ENCODE measurements at places on chromosomes 13 and 19.

GRCh38 chr19:34416021-34416545, 11.9 kb downstream of the PDCD2L start:
- no peak for DNase-seq

DNA sequence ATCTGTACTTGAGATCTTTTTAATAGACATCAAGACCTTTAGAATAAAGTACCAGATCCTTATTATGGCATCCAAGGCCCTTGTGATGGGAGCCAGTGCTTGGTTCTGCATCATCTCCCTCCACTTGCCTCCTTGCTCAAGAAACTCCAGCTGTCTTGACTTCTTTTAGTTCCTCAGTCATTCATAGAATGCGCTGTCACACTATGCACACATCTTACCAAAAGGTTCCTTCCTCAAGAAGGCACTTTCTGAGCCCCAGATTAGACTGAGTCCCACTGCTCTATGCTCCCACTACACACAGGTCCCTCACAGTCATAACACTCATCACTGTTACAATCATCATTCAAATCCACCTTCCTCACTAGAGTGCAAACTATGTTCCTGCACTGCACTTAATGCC, 57.8 kb upstream of the ITM2B start:
- DNase-seq = no peak

DNA sequence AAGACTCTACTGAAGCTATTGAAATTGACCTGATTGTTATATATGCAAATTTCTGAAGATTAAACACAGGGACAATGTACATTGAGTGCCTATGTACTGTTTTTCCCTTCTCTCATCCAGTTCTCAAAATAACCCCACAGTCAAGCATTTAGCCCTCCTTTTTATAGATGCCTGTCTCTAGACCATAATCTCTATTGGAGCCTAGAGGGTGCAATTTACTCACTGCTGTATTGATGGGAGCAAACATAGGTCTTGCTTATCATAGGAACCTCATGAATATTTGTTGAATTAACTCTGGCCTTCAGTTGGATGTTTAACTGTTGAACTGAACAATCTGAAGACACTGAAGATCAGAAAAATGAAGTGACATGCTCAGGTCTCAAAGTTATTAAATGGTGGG, 183.0 kb downstream of the RFC3 start:
- no peak for DNase-seq

- peak; percentile 98 for DNase-seq
Observed at GRCh38 chr19:8592231-8593009, 15.2 kb upstream of the MYO1F start.

DNA sequence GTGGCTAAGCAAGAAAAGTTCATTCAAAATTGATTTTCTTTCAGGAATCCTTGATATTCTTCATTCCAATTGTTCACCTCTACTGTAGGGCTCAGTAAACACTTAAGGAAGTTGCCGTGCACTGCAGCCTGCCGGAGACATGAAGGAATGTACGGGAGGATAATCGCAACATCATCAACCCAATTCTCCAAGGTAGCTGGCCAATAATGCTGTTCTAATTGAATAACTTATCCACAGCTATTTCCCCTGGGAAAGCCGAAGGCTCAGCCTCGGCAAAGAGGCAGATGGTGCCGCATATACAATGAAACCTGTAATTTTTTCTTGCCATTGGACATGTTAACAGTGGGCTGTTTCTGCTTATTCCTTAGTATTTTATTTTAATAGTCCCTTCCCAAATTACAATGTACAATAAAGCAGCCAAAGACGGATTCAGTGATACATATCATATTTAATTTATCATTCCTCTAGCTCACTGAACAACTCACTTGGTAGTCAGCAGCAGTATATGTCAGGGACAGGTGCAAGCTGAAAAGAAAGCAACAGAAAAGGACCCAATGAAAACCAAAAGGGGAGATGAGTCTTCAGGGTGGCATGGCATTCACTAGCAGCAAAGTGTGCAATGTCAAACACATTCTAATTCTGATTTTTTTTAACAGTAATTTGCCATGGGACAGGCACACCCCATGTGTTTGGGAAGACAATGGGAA, 420.5 kb upstream of the KLF12 start:
- DNase-seq = no peak

- no peak for DNase-seq
Observed at GRCh38 chr13:110323172-110323891, 16.2 kb downstream of the COL4A2 start.

DNA sequence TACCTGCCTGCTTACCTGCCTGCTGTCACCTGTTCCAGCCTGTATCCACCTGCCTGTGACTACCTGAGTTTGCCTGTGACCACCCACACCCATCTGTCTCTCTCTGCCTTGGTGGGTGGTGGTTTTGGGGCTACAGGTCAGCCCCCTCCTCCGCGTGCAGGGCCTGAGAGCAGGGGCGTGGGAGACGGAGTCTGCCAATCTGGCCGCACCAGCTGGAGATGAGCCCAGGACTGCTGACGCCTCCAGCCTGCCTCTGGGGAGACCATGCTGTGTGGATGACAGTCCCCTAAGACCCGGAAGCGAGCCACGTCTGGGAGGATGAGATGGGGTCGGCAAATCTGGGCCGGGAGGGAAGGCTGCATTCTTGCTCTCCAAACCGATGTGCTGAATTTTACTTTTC, 15.9 kb upstream of the KCTD15 start:
- DNase-seq = peak; percentile 11

DNA sequence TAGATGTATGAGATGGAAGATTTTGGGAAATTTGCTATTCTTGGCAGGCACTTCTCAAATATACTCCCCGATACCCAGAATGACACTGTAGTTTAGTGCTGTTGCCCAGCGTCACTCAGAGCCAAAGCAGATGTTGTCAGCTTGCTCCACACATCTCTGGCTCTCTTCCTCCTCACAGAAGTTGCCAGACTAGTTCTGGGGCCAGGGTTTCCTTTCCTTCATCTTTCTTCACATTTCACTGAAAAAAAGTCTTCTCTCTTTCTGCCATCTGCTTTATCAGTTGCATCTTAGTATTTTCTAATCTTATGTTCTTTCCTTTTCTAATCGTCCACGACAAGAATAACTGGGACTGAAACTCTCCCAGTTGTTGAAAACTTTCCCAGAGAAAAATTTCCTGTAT, 251.4 kb downstream of the RGCC start:
- DNase-seq = no peak

DNA sequence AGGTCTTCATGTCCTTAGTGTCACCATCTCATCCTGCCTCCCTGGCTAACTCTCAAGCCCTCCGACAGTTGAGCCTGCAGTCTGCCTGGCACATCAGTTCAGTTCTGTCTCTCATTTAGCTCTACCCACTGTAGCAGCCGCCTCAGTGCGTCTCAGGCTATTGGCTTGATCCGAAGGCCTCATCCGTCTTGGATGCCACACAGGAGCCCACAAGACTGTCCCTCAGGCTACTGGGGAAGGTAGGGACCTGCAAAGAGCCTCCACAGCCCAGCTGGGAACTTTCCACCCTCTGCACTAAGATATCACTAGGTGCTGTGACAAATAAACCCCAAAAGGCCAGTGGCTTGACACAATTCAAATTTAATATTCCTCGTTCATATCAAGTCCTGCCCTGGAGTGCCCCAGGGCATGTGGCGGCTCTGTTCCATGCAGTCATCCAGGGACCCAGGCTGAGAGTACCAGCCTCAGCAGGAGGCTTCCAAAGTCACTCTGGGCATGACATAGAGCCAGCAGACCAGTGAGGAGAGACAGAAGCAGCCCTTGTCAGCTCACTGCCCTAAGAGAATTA, 5.7 kb downstream of the VSTM2B start:
- DNase-seq = no peak

DNA sequence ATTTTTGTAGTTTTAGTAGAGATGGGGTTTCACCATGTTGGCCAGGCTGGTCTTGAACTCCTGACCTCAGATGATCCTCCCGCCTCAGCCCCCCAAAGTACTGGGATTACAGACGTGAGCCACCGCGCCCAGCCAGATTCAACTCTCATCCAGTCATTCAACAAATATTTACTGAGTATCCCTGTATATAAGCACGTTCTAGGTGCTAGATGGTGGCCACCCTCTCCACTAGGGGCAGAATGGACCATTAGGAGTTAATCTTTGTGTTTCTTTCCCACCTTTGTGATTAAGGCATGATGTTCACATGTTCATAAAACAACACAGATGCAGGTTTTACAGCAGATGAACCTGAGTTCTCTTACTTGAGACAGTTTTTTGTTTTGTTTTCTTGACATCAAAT, 7.3 kb downstream of the SHKBP1 start:
- DNase-seq = no peak

DNA sequence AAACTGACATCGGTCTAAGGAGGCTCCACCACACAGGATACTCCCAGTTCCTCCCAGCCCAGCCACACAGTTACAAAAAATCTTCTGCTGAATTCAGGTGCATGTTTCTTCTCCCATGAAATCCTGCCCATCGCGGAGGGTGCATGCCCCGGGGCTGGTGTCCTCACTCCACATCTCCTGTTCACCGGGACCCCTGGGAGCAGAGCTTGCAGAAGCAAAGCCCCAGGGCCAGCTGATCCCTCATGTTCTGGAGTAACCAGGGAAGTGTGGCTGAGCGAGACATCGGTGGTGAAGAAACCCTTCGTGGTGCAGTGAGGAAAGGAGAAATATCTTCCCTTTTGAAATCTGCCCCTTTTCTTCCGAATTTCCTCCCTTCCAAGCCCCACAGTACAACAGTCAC, 904 bp upstream of the SIGLEC9 start:
- DNase-seq = no peak

DNA sequence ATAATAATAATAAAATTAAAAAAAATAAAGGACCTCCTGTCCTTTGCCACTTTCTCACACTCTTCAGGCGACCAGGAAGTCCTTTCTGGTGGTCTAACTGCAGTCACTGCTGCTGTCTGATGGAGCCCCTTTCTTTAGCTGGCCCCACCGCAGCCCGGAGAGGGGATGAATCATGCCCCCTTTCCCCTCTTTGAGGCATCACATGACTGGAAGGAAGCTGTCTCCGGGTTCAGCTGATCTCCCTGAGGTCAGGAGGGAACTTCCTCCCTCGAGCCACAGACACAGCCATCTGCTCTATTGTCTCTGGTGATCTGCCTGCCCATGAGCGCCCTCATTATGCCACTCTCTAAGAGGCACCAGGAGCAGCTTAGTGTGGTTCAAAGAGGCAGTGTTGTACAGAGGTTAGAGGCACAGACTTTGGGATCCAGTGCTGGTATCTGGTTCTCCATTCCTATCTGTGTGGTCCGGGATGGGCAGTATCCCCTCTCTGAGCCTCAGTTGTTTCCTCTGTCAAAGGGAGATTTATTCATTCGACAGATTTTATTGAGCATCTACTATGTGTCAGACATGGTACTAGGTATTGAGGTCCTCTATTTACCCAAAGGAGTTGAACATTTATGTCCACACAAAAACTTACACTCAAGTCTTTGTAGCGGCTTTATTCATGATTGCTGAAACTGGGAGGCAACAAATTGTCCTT, 30.0 kb downstream of the VAV1 start:
- no peak for DNase-seq

GRCh38 chr13:35876601-35877000, 254.6 kb downstream of the DCLK1 start:
- DNase-seq = no peak

Measured in fibroblast of pulmonary artery (primary cell).